ENCODE measurements at places on chromosomes 6 and 20.

- peak; percentile 57 for DNase-seq
Measured at GRCh38 chr6:131923356-131923755, 27.8 kb downstream of the CCN2 start.

GRCh38 chr6:26223650-26224546 lies 136.7 kb downstream of the HFE start:
- peak; percentile 97 for DNase-seq

GRCh38 chr6:7646394-7646793 lies 56.4 kb downstream of the SNRNP48 start:
- DNase-seq: peak; percentile 68

GRCh38 chr6:98335594-98335993 lies 498.8 kb upstream of the POU3F2 start:
- DNase-seq: no peak

GRCh38 chr6:46730921-46731461 lies 4.2 kb downstream of the PLA2G7 start:
- DNase-seq: no peak

DNA sequence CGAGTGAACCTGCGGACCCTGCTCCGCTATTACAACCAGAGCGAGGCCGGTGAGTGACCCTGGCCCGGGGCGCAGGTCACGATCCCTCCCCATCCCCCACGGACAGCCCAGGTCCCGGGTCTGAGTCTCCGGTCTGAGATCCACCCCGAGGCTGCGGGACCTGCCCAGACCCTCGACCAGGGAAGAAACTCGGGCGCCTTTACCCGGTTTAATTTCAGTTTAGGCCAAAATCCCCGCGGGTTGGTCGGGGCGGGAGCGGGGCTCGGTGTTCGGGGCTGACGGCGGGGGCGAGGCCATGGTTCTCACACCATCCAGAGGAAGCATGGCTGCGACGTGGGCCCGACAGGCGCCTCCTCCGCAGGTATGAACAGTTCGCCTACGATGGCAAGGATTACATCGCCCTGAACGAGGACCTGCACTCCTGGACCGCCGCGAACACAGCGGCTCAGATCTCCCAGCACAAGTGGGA lies 46.9 kb upstream of the TRIM26 start:
- no peak for DNase-seq

DNA sequence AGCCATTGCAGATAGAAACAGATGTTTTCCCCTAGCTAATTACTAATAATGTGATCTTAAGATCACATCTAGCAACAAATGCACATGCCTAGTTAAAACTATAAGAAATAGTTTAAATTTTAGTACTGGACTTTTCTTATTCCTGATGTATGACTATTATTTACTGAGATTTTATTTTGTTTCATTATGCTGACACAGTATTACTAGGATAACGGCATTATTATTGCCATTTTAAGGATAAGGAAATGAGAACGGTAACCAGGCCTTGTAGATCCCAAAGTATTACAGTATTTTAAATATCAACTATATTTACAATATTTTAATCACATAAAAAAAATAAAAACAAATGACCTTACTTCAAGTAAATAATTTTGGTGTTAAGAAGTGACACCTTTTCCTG lies 240.3 kb downstream of the ADGRB3 start:
- no peak for DNase-seq

DNA sequence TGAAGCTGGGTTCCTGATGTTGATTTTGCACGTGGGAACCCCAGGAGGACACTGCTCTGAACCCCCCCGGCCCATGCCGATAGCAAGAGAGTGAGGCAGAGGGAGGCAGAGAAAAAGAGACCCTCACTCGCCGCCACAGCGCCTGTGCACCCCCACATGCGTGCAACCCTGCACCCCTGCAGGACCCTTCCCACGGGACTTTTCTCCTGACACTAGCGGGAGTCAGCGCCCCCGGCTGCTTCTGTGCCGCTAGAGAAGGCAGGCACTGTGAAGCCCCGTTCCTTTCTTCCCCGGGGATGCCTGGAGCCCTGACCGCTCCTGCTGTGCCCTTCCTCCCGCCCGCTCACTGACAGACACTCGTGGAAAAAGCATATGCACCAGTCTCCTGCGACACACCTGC lies 67.4 kb downstream of the GMPR start:
- no peak for DNase-seq

DNA sequence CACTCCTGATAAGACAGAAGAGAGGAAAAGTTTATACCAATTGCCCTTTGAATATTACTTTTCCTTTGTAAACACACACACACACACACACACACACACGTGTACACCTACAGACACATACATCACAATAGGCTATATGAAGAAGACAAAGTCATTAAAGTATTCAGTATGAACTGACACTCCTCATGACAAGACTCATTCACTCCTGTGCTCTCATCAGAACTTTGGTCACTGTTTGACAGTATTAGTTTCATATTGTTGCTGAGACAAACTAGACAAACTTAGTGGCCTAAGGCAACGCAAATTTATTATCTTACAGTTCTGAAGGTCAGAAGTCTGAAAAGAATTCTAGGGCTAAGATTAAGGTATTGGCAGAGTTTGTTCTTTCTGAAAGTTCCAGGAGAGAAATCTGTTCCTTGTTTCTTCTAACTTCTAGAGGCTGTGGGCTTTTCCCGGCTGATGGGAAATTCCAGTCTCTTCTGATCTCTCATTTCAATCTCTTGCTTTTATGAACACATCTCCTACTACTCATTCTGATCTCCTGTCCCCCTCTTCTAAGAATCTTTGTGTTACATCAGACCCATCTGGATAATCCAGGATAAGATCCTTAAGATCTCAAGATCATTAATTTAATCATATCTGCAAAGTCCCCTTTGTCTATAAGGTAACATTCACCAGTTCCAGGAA lies 171.3 kb downstream of the HACE1 start:
- no peak for DNase-seq

DNA sequence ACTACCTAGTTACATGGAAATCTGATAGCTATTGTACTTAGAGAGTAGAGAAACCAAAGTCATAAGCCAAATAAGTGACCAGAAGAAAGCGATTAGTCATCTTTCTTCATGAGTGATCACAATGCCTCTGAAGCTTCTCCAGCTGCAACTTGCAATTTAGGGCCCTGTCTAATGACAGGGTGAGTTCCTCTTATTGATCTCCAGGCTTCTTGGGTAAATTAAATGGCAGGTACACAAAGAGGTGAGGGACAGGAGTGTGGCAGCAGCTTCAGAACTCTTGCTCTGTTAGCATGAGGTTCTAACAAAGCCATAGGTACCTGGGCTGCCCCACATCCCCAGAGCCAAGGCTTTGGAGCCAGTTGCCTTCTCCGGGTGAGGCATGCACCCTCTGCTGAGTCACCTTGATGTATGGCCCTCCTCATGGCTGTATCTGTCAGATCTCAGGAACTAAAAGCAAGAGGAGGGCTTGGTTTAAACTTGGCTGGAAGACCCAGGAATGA lies 60.8 kb downstream of the PRDM1 start:
- peak; percentile 34 for DNase-seq

GRCh38 chr6:168038576-168039140 lies 40.4 kb downstream of the FRMD1 start:
- no peak for DNase-seq

DNA sequence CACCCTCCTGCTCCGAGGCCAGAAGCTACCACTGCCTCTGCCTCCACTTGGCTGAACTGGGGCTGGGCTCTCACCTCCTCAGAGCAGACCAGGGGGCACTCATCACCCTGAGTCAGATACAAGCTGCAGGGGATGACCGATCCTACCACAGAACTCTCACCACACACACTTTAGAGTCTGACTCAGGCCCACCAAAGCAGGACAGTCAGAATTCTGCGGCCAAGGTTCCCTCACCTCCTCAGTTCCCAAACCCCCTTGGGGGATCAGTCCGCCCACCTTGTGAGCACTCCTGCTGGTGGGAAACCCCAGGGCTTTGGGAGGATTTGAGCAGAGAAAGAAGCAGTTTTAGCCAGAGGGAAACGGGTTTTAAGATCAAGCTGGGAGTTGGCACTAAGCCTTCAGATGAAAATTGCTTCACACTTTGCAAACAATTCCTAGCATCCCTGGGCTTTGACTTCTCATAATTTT lies 587.8 kb upstream of the JAG1 start:
- DNase-seq: peak; percentile 95

DNA sequence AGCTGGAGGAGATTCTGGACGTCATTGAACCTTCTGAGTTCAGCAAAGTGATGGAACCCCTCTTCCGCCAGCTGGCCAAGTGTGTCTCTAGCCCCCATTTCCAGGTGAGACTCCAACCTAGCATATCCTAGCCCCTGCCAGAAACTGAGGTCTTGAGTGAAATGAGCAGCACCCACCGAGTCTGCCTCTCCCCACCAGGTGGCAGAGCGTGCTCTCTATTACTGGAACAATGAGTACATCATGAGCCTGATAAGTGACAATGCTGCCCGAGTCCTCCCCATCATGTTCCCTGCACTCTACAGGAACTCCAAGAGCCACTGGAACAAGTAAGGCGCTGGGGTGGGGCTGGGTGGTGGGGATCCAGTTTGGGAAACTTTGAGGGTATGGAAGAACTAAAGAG lies 4.6 kb downstream of the MEA1 start:
- peak; percentile 27 for DNase-seq

DNA sequence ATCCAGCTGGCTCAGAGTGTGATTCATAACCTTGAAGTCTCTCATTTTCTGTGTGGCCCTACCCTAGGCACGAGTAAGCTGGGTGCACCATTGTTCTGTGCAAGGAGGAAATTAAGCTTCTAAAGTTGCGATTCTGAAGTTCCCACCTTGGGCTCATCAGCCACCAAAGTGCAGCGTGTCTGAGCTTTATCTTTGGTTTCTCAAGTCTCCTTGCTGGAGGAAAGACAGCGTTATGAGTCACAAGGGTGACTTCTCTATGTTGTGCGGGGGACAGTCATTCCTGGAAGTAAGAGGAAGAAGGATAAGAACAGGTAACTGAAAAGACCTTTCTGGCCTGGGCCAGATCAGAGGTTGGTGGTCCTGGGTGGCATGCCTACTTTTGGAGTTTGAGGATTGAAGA lies 16.8 kb downstream of the MRAP2 start:
- DNase-seq: no peak

GRCh38 chr6:13362412-13362811 lies 34.1 kb upstream of the TBC1D7 start:
- DNase-seq: peak; percentile 92

- no peak for DNase-seq
Measured at GRCh38 chr6:9370480-9370879, 935.1 kb upstream of the SLC35B3 start.

GRCh38 chr6:14664112-14664601 lies 546.6 kb downstream of the CD83 start:
- peak; percentile 56 for DNase-seq

- no peak for DNase-seq
Measured at GRCh38 chr6:135014353-135014832, 40.2 kb downstream of the HBS1L start.

DNA sequence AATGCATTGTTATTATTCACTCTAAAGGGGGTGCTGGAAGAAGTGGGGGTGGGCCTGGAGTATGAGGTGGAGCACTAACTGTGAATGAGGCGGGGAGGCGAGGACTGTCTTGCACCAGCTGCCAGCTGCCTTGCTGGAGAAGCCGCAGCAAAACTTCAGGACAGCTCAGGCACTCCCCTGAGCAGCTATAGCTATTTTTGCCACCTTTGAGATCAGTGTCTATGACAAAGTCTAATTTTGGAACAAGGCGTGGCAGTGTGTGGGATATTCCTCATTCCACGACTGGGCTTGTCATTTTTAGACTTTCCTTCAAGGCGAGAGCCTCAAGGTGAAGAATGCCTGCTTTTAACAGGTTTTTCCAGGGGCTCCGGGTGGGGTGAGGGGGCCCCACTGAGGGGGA lies 143.8 kb downstream of the DOK5 start:
- DNase-seq: no peak

- DNase-seq: no peak
Measured at GRCh38 chr20:50532221-50532620, 22.0 kb downstream of the PTPN1 start.

DNA sequence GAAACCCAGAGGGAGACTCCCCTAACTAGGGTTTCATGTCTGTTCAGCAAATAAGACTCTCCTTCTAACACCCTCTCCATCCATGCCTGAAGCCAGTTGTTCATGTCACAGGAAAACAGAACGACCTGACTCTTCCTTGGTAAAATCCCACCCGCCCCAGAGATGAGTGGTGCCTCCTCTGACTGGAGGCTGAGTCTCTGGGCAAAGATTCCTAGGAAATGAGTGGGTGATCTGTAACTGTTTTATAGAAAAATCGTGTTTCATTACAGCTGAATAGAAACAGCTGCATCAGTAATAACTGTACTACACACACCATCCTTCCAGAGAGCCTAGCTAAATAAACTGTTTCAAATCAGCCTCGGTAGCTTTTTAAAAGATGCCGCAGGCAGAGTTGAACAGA lies 37.4 kb upstream of the MRPS10 start:
- peak; percentile 54 for DNase-seq

GRCh38 chr6:23013776-23014175 lies 444.4 kb downstream of the HDGFL1 start:
- peak; percentile 80 for DNase-seq
